Endothelial cell of umbilical vein (primary cell): ENCODE measurements at places on chromosomes 4 and X. TPM values are rescaled to one million over a fixed set of nuclear protein-coding genes. Genes with fewer than 3 reads are reported as not detected.

DNA sequence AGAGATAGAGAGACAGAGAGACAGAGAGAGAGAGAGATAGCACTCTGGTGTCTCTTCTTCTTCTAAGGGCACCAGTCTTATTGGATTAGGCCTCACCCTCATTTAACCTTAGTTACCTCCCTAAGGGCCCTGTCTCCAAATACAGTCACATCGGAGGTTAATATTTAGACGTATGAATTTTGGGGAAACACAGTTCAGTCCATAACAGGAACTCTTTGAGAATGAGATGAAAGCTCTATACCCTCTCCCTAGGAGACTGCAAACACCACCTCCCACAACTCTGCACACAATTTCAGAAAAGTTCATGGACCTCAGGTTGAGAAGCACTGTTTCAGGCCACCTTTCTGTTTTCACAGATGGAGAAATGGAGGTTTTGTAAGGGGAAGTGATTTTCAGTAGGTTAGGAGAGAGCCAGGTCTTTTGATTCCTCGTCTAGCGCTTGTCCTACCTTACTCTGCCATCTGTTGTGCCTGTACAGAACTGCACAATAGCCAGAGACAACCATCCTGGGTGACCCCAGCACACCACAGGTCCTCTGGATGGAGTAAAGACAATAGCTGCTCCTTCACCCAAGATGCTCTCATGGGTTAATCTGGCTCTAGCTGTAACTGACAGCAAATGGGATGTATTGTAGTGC lies 16.9 kb upstream of the LOC101059915 start:
- H3K27me3 ChIP-seq = no peaks in the 10 kb centered on the region
- no peaks in the 10 kb centered on the region for H3K36me3 ChIP-seq
- peak; percentile 6 for DNase-seq

- no peak for DNase-seq
- H3K27me3 ChIP-seq = no peaks in the 10 kb centered on the region
- H3K4me1 ChIP-seq = no peaks in the 10 kb centered on the region
- no peaks in the 10 kb centered on the region for H3K36me3 ChIP-seq
- no peak overlapping the region for H3K4me3 ChIP-seq
- no peak overlapping the region for H3K27ac ChIP-seq
These were observed 24.3 kb downstream of the ZBTB33 start for GRCh38 chrX:120274958-120275357.

- no peak for DNase-seq
- H3K27me3 ChIP-seq = no peaks in the 10 kb centered on the region
- no peak overlapping the region for H3K4me3 ChIP-seq
- H3K36me3 ChIP-seq = no peaks in the 10 kb centered on the region
These were observed 127.2 kb downstream of the ARHGEF9 start for GRCh38 chrX:63657821-63658220.

DNA sequence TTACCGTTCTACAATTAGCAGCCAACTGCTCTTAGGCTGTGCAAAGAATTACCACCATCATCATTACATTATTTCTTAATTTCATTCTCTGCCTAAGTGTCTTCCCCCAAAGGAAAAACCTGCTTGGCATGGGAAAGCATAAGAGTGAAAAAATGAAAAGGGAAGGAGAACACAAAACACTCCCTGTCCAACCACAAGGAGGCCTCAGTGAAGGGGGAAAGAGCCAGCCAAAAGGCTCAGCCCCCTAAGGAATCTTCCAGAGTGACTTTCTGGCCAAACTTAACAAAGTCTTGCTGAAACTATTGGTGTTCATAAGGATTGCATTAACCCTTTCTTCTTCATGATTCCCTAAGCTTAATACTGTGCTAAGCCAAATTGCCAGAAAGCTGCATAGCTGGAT lies 287.4 kb downstream of the SMARCA1 start:
- H3K36me3 ChIP-seq = no peaks in the 10 kb centered on the region
- no peaks in the 10 kb centered on the region for H3K27me3 ChIP-seq

The NELFA gene
- 27.3 and 30.3 TPM in 2 replicates for total RNA-seq

DNA sequence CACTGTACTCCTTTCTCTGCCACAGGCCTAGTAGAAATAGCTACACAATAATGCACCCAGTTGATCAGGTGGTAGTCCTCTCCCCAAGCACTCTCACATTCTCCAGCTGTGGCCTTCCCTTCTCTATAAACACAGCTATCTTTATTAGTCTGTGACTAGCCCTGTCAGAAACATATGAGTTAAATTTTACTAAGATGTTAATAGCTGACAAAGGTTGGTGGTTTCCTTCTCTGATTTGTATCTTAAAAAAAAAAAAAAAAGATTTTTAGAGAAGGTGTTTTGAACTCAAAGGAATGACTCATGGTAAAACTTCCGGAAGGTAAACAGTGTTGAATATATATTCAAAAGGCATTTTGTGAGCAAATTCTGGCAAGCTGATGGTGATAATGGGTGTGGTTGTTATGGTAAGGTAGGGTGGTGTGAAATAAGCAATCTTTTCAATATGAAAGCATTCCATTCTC lies 327.4 kb downstream of the PPP3CA start:
- DNase-seq = peak; percentile 51
- no peaks in the 10 kb centered on the region for H3K36me3 ChIP-seq
- no peaks in the 10 kb centered on the region for H3K27me3 ChIP-seq
- peaks cover 35% of the 10 kb centered on the region for H3K4me1 ChIP-seq
- peak overlapping the region; percentile 88 for H3K27ac ChIP-seq

DNA sequence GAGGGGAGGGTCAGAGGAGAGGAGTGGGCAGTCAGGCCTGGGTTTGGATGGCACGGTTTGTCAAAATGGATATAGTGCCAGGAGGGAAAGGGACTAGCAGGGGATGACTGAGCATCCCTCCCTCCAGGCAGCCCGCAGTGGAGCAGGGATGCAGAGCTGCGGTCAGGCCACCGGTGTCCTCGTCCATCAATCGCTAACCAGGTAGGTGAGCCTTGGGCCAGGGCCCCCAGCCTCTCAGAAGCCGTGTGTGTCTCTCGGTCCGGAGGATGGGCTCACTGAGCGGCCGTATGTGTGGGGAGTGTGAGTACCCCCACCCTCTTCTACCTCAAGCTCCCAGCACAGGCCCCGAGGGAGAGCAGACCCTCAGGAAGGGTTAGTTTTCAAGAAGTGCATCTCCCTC lies 538 bp upstream of the CYTL1 start:
- no peak overlapping the region for H3K4me3 ChIP-seq
- no peaks in the 10 kb centered on the region for H3K36me3 ChIP-seq
- H3K4me1 ChIP-seq = no peaks in the 10 kb centered on the region
- H3K27ac ChIP-seq = no peak overlapping the region
- H3K27me3 ChIP-seq = peaks cover 20% of the 10 kb centered on the region
- no peak for DNase-seq

- no peak overlapping the region for H3K4me3 ChIP-seq
- DNase-seq = no peak
- peaks cover 41% of the 10 kb centered on the region for H3K36me3 ChIP-seq
- peaks cover 16% of the 10 kb centered on the region for H3K4me1 ChIP-seq
These were observed 89.2 kb downstream of the AFAP1 start for GRCh38 chr4:7850489-7850888.

DNA sequence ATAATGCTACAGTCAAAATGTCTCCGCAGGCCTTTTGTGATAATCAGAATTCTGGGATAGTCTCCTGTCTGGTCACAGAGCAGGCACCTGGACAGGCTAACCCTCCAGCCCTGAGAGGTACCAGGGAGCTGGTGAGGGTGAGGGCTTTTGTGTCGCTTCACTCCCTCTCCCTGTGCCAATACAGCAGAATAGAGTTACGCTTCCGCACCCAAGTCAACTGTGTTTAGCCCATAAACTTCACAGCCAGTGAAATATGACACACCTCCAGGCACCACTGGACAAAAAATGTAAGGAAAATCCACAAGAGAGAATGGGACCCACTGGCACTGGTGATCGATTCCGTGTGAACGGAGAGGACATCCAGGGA lies 1.3 kb downstream of the GAK start:
- no peaks in the 10 kb centered on the region for H3K36me3 ChIP-seq
- DNase-seq = no peak
- H3K4me1 ChIP-seq = peaks cover 9% of the 10 kb centered on the region
- no peaks in the 10 kb centered on the region for H3K27me3 ChIP-seq
- H3K4me3 ChIP-seq = peak overlapping the region; percentile 83
- peak overlapping the region; percentile 21 for H3K27ac ChIP-seq

DNA sequence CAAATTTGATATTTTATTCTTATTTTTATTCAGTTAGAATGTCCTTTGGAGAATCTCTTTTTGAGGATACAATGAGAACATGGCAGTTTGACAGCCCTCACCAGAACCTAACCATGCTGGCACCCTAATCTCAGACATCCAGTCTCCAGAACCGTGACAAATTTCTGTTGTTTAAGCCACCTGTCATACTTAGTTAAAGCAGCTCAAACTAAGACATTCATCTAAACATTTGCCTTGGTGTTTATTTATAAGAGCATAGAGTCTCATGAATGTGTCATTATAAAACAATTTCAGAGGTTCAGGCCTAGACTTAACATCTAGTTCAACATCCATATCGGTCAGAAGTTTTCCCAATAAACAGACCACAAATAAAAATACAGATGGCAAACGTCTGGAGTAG lies 125.1 kb upstream of the FUNDC1 start:
- no peaks in the 10 kb centered on the region for H3K4me1 ChIP-seq
- H3K27me3 ChIP-seq = no peaks in the 10 kb centered on the region
- no peak overlapping the region for H3K27ac ChIP-seq
- no peak overlapping the region for H3K4me3 ChIP-seq

The CTAG2 gene
- not detected in 2 replicates for total RNA-seq

The IGFBP7 gene
- total RNA-seq = 377 and 526 TPM in 2 replicates
